ENCODE measurements at places on chromosomes 12 and 14. TPM values are rescaled to one million over a fixed set of nuclear protein-coding genes. Genes with fewer than 3 reads are reported as not detected.

DNA sequence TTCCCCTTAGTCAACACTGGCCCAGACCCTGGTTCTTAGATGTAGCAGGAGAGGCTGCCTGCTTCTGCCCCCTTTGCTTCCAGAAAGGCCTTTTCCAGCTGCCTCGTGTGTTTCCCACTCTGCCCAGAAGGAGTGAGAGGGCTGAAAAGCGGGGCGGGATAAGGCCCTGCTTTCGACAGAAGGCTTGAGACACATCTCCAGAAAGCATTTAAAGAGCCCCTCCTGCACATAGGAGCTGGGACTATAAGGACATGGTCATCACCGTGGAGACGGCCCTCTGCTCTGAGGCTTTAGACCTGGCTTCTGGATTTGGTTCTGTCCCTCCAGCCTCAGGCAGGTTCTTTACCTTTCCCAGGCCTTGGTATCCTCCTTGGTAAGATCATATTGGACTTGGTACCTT is 11.9 kb downstream of the CALM1 start:
- DNase-seq, result no peak

DNA sequence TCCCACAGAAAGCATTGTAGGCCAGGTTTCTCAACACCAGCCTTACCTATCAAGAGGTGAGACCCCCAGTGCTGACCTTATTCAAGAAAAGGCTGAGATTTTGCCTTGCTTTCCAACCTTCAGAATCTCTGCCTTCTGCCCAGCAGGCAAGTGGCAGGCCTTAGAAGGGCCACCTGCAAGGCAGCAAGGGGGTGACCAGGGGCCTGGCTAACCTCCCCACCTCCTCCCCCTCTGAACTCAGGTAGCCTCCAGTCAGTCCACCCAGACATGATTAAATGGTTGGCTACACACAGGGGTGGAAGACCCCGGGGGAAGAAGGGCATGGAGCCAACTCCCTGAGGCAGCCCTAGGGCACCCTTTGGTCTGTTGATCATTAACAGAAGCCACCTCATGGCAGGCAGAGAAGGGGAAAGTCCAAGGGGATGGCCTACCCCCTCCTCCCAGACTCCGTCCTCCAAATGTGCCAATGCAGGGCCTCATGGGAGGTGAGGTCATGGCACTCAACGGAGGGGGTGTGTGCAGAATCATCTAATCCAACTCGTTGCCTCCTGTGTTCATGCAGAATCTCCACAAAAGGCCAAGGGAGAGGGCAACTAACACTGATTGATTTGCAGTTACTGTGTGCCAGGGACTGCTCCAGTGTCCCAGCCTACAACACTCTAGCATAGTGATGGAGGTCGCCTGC is 8.5 kb downstream of the ZFP36L1 start:
- no peak for DNase-seq

DNA sequence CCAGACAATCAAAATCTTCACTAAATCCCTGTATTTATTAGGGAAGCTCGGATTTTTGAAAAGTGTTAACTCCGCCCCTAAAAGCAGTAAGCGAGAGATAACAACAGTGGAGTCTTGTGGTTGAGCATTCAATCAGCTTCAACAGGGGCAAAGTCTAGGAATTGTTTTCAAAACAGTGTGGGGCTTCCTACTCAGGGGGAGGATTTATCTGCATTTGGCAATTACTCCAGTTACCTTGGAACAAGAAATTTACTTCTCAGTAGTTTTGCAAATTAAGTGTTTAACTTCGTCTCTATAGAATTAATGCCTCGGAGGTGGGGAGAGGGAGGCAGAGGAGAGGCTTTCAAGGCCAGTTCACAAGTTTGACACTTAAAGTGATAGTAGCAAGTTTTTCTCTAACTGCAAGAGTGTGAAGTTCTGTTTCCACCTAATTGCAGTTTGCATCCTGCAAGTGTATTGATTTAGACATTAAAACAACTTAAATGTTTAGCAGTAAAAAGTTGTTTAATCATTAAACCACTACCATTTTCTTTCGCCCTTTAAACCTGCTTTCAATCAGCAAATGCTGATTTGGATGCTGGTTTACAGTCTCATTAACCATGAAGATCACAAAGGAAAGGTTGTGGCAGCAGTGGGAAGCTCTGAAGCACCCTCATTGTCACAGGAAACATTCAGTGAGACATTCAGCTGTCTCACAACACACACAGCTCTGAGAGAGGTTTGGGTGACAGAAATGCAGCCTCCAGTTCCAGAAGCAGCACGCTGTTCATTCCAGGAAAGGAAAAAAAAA is 102.0 kb downstream of the HMGA2 start:
- DNase-seq, result no peak

- DNase-seq, result no peak
These were observed 873.6 kb downstream of the C12orf50 start for GRCh38 chr12:87155621-87156020.

DNA sequence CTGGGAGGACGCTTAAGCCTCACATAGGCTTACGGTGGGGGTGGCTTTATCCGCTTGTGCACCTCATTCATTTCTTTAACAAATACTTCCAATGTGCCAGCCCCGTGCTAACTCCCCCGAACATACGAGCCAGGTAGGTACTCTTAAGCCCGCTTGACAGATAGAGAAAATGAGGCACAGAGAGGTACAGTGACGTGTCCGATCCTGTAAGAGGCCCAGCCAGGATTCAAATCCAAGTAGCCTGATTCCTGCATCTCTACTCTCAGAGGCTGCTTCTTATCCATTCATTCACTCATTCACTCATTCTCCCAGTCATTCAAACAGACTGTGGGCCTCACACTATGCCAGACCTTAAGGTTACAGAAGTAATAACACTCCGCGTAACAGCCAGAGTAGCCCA is 477 bp downstream of the OAS3 start:
- no peak for DNase-seq

DNA sequence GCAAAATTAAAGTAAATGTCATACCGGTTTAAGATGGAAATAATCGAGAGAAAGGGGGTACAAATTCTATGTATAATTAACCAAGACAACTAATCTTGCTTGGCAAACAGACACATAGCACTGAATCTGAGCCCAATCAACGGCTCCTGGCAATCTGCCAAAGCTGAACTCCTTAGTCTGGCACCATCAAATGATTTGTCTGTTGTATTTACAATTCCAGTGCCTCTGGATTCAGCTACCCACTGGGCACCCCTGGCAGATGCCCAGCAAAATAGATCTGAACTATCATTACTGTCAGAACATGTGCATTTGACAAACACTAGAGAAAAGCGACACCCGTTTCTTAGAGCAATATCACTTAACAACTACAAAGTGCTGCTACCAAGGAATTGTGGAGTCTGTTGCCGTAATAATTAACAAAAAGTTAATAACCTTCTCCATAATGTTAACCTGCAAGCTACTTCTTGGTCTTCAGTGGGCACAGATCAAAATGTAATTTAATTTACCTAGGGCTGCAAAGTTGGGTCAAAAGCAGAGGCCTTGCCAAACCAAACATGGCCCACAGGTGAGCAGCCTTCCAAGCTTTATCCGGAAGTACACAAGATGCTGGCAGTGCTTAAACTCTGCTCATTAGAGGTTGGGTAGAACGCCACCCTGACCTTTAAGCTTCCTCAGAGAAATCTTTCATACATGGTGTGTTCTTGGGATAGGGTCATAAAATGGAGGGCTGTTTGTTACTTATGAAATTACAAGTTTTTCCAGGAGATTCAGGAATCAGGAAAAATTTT is 7.6 kb downstream of the EGLN3 start:
- DNase-seq, result no peak

DNA sequence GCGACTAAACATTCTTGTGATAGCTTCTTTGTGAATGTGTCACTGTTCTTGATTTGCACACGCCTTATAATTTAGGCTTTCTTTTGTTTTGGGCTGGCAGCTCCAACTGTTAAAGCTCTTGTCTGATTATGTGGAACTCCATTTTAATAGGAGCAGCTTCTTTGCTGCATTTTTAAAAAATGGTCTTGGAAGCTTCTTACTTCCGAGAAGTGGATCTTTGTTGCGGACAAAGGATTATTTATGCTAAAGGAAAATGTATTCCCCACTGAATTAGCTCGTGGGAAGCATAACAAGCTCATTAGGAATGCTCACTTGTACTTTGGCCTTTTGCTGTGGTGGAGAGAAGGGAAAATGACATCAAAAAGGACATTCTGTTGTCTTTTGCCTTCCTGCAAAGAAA is 20.0 kb downstream of the GAS2L3 start:
- no peak for DNase-seq

- no peak for DNase-seq
These were observed 49.6 kb upstream of the RASSF3 start for GRCh38 chr12:64560396-64561301.

DNA sequence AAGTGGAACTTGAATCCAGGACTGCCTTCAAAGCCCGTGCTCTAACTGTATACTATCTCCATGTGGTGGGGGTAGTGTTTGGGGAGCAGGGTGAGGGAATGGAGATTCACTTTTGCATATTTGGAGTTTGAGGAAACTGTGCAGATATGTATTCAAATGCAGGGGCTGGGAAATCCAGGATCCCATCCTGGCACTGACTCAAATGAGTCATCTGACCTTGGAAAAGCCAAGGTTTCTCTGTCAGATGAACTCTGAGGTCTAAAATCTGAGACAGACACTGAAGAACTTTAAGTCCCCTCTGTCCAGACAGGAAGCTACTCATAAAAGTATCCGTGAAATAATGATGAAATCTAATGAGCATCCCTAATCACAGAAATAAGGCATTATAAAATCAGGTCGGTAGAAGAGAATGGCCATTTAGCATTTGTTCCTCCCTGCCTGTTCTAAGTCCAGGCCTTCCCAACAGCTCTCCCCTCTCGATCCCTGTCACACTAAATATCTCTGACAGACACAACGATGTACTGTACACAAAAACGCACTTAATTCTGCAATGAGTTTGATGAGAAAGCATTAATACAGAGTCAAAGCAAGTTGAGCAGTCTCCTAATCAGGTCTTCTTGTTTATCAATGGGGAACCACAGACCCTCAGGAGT is 14.4 kb downstream of the NIN start:
- DNase-seq, result no peak

DNA sequence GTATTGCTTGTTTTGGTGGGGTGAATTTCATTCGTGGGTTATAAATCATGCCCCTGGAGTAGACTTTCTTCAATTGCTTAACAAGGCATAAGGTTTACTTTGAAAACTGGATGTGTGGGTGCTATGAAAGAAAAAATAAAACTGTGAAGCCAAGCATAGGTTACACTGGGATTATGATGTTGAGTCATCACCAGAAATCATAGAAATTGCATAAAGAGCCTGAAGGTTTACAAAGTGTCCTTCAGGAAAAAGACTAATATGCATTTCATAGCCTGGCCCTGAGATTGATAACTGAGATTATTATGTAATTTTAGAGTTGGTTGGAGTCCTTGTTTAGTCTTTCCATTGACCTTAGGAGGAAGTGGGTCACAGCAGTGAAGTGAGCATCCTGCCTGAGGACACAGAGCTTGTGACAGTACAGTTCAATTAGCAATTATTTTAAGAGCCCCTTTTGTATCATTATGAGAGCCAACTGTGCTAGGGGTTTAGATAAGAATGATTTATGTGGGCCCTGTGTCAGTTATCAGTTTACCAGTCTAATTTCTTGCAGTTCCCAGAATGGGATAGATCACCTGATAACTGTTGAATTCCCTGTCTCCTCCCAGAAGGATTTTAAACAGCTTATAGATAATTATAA is 13.6 kb downstream of the LRRK2 start:
- DNase-seq, result no peak

GRCh38 chr14:23623962-23624361 is 12.2 kb upstream of the DHRS2 start:
- no peak for DNase-seq

- DNase-seq, result peak; percentile 65
These were observed 14.2 kb downstream of the VRTN start for GRCh38 chr14:74362361-74362915.

DNA sequence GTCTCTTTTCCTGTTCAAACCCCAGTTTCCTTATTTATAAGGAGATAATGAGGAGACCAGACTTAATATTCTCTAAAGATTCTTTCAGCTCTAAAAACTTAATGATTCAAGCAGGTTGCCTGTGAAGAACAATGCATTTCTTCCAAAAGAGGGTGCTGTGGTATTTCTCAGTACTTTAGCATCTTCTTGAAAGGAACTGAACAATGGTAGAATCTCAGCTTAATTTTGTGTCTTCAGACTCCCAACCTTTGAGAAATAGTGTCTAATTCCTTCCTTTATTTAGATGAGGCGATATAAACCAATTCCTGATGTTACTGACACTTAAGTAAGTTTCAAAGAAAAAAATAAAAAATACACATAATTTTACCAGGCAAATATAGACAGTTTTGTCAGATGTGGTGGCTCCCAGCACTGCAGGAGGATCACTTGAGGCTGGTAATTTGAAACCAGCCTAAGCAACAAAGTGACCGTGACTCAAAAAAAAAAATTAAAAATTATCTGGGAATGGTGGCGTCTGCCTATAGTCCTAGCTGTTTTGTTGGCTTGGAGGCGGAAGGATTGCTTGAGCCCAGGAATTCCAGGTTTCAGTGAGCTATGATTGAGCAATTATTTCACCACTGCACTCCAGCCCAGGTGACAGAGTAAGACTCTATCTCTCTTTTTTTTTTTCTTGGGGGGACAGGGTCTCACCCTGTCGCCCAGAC is 76.9 kb upstream of the PSMA6 start:
- peak; percentile 41 for DNase-seq

- DNase-seq, result no peak
These were observed 22.9 kb downstream of the VCPKMT start for GRCh38 chr14:50093496-50093895.

- no peak for DNase-seq
These were observed 50.9 kb downstream of the GRIP1 start for GRCh38 chr12:66627988-66628317.

- DNase-seq, result no peak
These were observed 72.4 kb downstream of the FERMT2 start for GRCh38 chr14:52878469-52878868.

DNA sequence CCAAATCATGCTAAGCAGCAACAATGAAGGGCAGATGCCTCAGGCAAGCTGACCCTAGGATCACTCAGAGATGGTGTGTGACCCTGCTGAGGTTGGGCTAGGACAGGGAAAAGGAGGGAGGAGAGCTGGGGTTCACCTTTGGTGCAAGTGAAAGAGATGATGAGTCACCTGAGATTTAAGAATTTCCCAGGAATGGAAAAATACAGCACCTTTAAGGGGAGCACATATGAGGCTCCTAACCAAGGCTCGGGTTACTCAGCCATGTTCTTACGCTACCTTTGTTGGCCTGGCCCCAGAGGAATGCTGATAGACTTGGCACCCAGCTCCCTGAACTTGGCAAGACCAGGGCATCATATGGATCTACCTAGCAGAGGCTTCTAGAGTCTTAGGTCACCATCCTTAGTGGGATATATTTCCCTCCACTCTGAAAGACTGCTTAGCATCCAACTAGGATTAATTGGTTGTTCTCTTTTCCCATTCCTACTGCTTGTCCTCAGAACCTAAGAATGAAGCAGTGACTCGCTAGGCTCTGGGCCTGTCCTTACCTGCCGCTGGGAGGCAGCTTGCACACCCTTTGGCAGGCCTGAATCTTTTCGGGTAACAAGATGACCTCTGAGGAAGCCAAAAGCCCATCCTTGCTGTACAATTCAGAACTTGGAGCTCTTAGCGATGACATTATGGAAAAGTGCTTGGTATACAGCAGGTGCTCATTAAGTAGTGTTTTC is 4.0 kb upstream of the NAA25 start:
- DNase-seq, result no peak

RNF212B gene
- not detected for total RNA-seq

OR6C6 gene
- not detected for total RNA-seq

SERPINA4 gene
- not detected for total RNA-seq

SOX5 gene
- 107 TPM for total RNA-seq

RPGRIP1 gene
- total RNA-seq, result not detected

DAO gene
- total RNA-seq, result not detected

OR4N5 gene
- total RNA-seq, result not detected

DUSP16 gene
- 9.8 TPM for total RNA-seq

Measured in frontal cortex (tissue), 4 donors.